ENCODE measurements at places on chromosomes 6 and 20. TPM values are rescaled to one million over a fixed set of nuclear protein-coding genes. Genes with fewer than 3 reads are reported as not detected.

Gene CEP43
- 13.6 TPM for polyA plus RNA-seq

- DNase-seq: peak; percentile 27
Measured at GRCh38 chr6:44593539-44593944, 206.0 kb downstream of the CDC5L start.

Gene BIRC7
- polyA plus RNA-seq: not detected

Gene ZNF133
- 17.1 TPM for polyA plus RNA-seq

DNA sequence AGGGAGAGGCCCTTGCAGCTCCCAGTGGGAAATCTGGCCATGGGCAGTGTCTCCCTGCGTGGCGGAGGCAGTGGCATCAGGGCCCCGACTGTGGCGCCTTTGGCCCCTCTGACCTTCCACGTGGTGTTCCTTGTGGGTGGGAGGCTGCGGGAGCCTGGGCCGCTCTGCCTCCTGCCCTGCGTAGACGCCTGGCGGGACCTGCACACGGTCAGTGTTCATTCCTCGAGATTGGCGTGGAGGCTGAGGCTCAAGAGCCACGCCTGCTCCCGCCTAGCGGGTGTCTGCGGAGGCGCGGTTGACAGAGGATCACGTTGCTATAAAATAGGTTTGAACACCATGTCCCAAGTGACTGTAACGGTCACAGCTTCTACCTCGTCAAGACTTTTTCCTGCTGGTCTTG lies 14.0 kb downstream of the COL9A3 start:
- peak; percentile 19 for DNase-seq

Gene TP53TG5
- polyA plus RNA-seq: 0.69 TPM

Gene MACROD2
- polyA plus RNA-seq: 2.8 TPM

Gene CLPSL1
- not detected for polyA plus RNA-seq

DNA sequence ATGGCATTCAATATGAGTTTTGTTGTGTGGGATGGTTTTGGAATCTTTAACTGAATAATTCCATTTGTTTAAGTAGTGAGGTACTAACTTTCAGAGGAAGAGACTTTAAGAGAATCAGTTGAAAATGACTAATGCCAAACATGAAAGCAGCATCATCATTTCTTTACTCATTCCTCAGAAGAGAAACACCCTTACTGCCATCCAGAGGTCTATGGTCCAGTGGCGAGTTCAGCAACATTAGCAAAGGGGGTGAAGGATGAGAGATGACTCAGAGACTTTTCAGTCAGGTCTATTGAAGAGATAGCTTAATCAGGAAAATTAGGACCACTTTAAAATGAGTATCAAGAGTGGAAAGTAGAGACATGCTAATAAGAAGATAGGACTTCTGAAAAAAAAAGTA lies 118.8 kb downstream of the COL19A1 start:
- DNase-seq: no peak

DNA sequence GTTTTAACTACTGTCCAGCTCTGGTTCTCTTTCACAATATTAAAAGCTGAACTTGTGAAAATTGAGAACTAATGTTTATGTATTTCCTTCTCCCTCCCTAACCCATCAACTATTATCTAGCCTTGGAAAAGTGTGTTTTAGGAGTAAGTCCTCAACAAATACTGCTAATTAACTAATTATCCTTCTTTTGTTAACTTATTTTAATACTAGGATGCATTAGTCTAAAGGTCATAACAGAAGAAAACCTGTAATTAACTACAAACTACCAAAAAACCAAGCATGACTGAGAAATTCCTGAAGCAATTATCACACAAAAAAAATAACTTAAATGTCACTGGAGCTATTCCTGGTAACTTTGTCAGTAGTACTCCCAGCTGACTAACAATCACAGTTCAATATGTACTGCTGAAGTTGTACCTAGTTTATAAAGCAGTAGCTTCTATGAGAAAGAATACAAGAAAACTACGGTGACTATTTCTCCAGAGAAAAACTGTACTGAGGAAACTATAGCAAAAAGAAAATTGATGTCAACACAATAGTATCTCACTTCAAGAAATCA lies 301.9 kb downstream of the LAMA2 start:
- no peak for DNase-seq

DNA sequence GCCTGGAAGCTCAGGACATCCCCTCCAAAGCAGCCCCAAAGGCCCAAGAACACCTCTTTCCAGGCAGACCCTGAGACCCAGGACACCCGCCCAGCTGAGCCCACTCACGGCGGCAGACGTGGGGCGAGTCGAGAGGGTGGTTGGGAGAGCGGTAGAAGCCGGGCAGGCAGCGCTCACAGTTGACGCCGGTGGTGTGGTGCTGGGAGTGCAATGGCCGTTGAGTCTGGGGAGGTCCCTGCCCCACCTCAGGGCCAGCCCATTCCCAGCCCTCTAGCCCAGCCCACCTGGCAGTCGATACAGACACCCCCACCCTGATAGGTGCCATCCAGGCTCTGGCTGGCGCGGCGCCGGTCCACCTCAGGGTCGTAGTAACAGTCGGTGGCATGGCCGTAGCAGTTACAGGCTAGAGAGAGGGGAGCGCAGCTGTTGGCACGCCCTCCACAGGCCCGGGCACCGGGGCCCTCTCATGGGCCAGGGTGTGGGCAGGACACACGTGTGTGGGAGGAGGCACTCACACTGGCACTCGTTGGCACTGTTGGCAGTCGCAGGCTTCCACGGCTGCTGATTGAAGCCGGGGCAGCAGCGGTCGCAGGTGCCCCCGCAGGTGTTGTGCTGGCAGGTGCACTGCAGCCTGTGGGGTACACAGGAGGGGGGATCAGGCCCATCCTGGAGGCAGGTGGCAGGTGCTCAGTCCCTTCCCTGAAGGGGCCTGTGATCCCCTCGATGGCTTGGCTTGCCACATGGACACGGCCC lies 20.5 kb downstream of the LAMA5 start:
- DNase-seq: no peak

Gene ZNF341
- 2.9 TPM for polyA plus RNA-seq

- no peak for DNase-seq
Measured at GRCh38 chr6:39167866-39168625, 53.1 kb upstream of the SAYSD1 start.

GRCh38 chr6:3585320-3585935 lies 128.6 kb upstream of the SLC22A23 start:
- DNase-seq: peak; percentile 74

Gene EPHA7
- 3.8 TPM for polyA plus RNA-seq

DNA sequence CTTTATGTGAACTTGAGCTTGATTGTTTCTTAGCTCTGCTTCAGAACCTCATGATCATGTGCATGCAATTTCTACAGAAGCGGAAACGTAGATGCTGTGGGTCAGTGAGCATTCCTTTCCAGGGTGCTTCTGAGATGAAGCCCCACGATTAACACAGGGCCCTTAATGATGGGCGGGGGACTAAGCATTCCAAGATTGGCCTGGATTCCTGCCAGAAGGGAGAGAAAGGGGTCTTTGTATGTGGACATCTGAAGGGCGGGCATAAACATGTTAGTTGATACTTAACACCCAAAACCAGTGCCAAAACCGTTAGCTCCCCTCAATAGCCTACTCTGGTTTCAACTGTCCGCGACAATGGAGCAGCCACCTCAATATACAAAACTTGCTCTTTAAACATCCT lies 46.9 kb upstream of the POU3F2 start:
- peak; percentile 17 for DNase-seq

Gene ARMH2
- polyA plus RNA-seq: not detected

DNA sequence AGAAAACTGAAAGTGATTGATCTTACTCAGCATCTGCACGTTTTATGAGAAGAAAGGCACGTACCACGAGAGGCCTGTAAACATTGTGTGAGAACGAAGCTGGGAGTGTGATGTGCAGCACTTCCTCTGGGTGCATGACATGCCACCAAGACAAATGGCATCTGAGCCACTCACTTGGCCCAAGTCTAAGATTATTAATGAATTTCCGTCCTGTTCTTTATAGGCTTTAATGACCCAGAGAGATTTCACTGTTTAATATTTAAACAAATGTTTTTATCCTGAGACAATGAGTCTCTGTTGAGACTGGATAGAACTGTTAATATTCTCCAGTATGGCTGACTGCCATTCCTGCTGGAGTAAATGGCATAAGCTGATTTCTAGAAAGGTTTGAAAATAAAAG lies 172.6 kb upstream of the PHACTR1 start:
- no peak for DNase-seq

DNA sequence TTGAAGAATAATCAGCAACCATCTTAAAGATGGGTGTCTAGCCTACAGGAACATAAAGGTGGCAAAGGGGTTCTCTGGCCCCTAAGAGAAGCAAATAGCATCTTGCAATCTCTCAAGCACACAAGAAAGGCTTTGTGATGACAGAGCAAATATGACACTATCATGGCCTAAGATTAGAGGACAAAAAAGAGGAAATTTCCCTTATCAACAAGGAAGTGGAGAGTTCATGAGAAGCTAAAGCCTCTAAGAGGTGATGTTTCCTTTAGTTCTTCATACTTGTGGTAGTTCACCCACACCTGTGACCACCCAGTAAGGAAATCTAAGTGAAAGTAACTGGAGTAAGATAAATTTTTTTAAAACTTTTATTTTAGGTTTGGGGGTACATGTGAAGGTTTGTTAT lies 88.4 kb downstream of the OLIG3 start:
- DNase-seq: no peak

Gene BAG2
- polyA plus RNA-seq: 10.9 TPM

GRCh38 chr6:15121443-15121842 lies 124.4 kb upstream of the JARID2 start:
- no peak for DNase-seq

DNA sequence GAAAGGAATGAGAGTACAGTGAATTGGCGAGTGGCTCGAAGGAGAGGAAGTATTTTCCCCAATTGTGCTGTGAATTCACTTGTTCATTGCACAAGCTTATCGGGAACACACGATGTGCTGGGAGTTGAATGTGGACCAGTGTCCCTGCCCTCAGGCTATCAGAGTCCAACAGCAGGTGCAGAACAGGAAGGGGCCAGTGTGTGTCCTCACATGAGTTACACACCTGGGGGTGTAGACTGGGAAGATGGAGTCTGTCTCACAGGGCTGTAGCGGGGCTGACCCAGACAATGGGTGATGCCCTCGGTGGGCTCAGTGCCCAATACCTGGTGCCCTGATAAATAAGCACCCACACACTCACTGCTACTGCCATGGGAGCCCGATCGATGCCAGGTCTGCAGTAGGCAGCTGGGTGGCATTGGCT lies 14.4 kb downstream of the DUSP22 start:
- no peak for DNase-seq

Gene MYT1
- polyA plus RNA-seq: 0.05 TPM

DNA sequence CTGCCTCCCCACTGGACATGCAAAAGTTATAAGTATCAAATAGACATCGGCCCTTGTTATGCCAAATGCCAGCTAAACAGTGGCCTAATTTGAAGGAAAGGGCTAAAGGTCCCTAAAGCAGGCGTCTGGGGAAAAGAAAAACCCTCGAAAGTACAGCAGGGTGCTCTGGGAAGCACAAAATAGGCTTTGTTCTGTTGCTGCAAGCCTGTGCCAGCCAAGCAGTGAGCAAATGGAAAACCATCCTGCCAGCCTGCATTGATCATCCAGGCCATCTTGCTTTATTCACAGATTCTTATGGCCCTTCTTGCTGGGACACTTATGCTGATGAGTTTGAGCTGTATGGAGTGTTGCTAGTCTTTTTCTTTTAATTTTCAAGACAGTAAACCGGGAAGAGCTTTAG lies 62.2 kb upstream of the PLEKHG1 start:
- DNase-seq: no peak

Gene MYCT1
- 19.1 TPM for polyA plus RNA-seq

Gene BMP5
- 11.0 TPM for polyA plus RNA-seq

Gene CNKSR3
- polyA plus RNA-seq: 16.8 TPM

GRCh38 chr6:85674604-85675003 lies 31.9 kb upstream of the SYNCRIP start:
- DNase-seq: no peak

Gene DNAH8
- polyA plus RNA-seq: 3.6 TPM

Gene F13A1
- 53.9 TPM for polyA plus RNA-seq

DNA sequence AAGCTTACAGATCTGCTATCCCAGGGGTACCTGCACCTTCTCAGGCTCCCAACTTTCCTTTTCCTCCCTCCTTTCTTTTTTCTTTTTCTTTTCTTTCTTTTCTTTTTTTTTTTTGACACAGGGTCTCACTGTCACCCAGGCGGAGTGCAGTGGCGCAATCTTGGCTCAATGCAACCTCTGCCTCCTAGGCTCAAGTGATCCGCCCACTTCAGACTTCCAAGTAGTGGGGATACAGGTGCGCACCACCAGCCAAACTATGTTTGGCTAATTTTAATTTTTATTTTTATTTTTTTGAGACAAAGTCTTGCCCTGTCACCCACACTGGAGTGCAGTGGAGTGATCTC lies 36.0 kb downstream of the PIM1 start:
- no peak for DNase-seq

- DNase-seq: no peak
Measured at GRCh38 chr6:139693735-139694134, 319.3 kb upstream of the CITED2 start.

Data from muscle of back (tissue), 13 donors.